ENCODE measurements at places on chromosomes 1 and 21.

GRCh38 chr21:16742741-16743140 lies 770.1 kb upstream of the CXADR start:
- no peak for DNase-seq

DNA sequence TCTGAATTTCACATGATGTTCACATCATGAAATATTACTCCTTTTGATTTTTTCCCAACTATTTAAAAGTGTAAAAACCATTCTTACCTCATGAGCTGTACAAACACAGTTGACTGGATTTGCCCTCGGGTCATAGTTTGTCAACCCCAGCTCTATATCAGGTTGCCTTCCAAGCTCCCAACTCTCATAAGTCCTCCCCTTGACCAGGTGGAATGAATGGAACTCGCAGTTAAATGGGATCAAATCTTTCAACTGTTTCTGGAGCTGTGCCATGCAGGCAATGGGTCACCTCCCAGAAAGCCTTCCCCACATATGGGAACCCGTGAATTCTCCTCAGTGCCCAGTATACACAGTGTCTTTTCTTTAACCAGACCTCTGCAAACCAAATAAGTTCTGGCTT lies 169.8 kb upstream of the FOXD3 start:
- no peak for DNase-seq

GRCh38 chr1:116733476-116734365 lies 20.5 kb upstream of the CD2 start:
- DNase-seq, result no peak

GRCh38 chr1:239587574-239588369 lies 201.4 kb downstream of the CHRM3 start:
- no peak for DNase-seq

GRCh38 chr1:202781180-202781579 lies 27.0 kb downstream of the KDM5B start:
- DNase-seq, result no peak

- peak; percentile 67 for DNase-seq
Observed at GRCh38 chr1:226061068-226061840, 1.3 kb upstream of the H3-3A start.

GRCh38 chr1:2468540-2468939 lies 7.5 kb upstream of the PLCH2 start:
- DNase-seq, result no peak

GRCh38 chr1:84107955-84108354 lies 36.1 kb upstream of the PRKACB start:
- no peak for DNase-seq

DNA sequence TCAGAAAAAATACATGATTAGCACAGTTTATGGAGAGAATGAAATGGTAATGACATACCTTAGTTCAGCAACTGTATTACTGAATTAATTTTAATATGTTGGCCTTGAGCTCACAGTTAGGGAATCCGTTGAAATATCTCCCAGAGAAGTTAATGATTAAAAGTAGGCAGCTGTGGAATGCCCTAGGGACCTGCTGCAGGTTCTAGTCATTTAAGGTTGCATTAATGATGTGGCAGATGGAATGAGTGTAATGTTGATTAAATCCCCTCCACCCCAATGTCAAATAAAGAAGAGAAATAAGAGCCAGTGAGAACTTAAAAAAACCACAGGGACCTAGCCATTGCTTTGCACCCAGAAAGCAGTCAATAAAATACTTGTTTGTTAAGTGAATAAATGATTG lies 40.3 kb upstream of the TRIM45 start:
- DNase-seq, result no peak

DNA sequence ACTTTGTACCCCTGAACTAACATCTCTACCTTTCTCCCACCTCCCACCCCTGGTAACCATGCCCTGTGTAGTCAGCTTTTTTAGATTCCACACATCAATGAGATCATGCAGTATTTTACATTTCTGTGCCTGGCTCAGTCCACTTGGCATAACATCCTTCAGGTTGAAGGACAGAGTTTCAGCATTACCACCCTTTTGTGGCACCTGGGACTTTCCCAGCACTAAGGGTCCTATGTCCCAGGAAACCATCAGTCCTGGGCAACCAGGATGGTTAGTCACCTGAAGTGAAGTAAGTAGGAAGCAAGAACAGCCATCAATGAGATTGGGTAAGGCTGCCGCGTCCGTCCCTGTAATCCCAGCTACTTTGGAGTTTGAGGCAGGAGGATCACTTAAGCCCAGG lies 370.6 kb downstream of the SIPA1L2 start:
- DNase-seq, result no peak

- peak; percentile 53 for DNase-seq
Observed at GRCh38 chr1:12168451-12169160, 1.8 kb downstream of the TNFRSF1B start.

GRCh38 chr1:25914074-25914995 lies 8.1 kb upstream of the STMN1 start:
- DNase-seq, result no peak

- no peak for DNase-seq
Observed at GRCh38 chr21:31848326-31848985, 24.4 kb upstream of the HUNK start.

GRCh38 chr1:111911061-111911460 lies 78.4 kb downstream of the KCND3 start:
- no peak for DNase-seq

- no peak for DNase-seq
Observed at GRCh38 chr21:32001390-32001789, 128.6 kb downstream of the HUNK start.

GRCh38 chr1:35594005-35594760 lies 21.1 kb downstream of the TFAP2E start:
- no peak for DNase-seq

GRCh38 chr1:219657186-219657585 lies 44.3 kb upstream of the ZC3H11B start:
- no peak for DNase-seq
